ENCODE measurements at places on chromosomes 6 and 20.
A peak's percentile ranks its signal among the peaks of the same experiment; 100 is the strongest.

DNA sequence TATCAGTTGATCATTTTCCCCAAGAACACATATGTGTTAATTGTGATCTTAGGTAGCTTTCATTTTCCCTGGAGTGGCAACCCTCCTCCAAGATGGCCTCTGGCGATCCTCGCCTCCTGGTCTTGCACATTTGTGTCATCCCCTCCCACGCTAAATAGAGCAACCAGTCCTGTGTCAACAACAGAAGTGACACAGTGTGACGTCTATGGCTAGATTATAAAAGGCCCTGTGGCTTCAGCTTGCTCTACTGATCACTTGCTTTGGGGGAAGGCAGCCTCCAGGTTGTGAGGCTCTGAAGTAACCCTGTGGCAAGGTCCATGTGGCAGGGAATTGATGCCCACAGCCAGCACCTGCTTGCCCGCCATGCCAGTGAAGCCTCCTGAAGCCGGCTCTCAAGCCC is 30.6 kb upstream of the PPP1R14C start:
- no peak for DNase-seq

- peak; percentile 46 for DNase-seq
Measured at GRCh38 chr20:36305602-36306551, at the start of gene DLGAP4. DLGAP4 (plus strand) TSS chr20:36306339; CDS start chr20:36431718, 125,379 bp downstream.

- no peak for DNase-seq
Measured at GRCh38 chr6:39279539-39279938, 34.7 kb downstream of the KCNK17 start.

DNA sequence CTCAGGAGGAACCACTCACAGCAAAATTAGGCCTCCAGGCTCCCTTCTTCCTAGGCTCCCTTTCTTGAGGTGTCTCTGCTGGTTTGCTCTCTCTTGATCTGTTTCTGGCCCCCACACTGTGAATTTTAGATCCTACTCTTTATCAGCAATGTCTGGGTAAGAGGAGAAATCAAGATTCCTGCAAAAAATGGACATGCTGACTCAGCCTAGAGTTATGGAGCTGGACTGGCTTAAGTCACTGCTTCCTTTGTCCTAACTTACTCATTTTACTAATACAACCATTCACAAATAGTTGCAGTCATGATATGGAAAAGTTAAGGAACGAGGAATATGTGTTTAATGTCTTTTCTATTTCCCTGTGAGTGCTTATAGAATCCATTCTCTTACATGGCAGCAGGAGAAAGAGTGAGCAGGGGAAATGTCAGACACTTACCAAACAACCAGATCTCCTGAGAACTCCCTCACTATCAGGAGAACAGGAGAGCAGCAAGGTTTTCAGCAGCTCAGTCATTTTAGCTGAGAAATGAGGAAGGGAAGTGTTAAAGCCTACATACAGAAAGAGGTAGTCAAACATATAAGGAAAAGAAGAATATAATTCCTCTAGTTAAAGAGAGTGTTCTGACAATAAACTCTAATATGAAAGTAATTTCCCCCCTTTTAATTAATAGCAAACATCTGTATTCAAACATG is 160.8 kb downstream of the PDE7B start:
- DNase-seq, result no peak

- DNase-seq, result no peak
Measured at GRCh38 chr6:163323705-163324104, 90.8 kb upstream of the QKI start.

GRCh38 chr6:139030228-139030963 is 1.9 kb downstream of the ABRACL start:
- DNase-seq, result no peak

- DNase-seq, result peak; percentile 49
Measured at GRCh38 chr6:42049116-42049809, 1.1 kb upstream of the TAF8 start.

GRCh38 chr20:62642051-62642665 is at the start of gene SLCO4A1:
SLCO4A1 (plus strand) TSS chr20:62642503; CDS start chr20:62656455, 13,952 bp downstream.
- DNase-seq, result no peak

DNA sequence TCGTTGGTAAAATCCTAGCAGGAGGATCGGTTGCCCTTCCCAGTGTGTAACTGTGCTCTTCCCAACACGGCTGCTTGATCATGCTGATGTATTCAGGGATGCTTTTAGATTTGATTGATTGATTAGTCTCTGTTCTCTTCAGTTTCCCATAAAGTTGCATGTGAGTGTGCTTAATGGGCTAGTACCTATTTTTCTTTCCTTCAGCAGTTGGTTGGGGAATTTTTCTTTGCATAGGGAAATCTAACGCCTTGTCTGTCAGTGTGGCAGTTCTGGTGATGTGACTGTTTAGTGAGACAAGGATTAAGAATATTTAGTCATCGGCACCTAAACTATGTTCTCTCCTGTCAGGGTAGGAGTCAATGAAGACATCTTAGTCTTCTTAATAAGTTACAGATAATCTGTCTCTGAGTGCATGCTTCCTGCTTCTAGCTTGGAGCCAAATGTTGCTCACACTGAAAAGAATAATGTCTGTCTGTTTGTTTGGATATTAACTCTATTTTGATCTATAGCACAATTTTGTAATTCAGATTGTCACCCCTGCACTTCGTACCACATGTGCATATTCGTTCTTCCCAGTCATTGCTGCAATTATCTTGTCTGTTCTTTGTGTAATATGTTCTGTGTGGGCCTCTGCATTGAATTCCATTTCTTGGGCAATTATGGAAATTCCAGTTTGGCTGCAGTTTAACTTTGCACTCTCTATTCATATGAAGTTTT is 169.9 kb downstream of the EDN1 start:
- no peak for DNase-seq

DNA sequence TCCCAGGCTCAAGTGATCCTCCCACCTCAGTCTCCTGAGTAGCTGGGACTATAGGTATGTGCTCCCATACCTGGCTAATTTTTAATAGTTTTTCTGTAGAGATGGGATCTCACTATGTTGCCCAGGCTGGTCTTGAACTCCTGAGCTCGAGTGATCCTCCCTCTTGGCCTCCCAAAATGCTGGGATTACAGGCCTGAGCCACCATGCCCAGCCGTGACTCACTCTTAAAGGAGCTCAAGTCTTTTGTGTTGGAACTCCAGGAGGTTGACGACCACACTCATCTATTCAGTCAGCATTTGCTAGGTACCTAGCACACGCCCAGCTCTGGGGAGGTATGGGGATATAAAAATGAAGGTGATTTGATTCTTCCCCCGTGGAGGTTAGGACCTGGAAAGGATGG is 62.8 kb downstream of the UTRN start:
- no peak for DNase-seq

DNA sequence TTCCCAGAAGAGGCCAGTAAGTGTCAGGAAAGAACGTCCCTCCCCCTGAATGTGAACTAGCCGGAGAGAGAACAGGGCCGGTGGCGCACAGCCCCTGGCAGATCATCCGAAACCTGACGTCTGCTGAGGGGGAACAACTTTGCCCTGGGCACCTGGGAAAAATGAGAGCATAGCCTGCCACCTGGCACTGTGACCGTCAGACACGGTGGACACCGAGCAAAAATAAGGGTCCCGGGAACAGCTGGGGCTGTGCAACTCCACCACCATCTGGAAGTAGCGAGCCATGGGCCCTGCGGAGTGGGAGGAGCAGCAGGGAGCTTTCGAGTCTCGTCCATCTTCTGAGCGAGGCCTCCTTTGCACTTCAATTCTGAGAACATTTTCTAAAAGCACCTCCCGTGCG is 110.8 kb downstream of the EDN3 start:
- DNase-seq, result no peak

- no peak for DNase-seq
Measured at GRCh38 chr20:59333260-59333845, 32.9 kb downstream of the EDN3 start.

DNA sequence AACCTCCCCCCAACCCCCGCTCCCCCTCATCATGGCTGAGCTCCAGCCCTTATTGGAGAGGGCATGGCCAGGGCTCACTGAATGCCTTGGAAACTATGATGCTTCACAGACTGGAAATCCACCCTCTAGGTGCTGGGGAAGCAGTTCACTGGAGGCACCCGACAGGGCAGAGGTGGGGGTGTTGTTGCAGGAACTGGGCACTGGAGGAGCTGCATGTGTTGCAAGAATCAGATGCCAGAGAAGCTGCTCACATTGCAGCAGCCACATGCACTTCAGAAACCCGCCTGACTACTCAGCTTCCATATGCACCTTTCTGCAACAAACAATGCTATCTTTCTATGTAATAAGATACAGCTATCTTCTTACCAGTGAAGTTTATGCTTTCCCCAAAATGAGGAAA is 7.9 kb upstream of the TBPL1 start:
- peak; percentile 7 for DNase-seq

DNA sequence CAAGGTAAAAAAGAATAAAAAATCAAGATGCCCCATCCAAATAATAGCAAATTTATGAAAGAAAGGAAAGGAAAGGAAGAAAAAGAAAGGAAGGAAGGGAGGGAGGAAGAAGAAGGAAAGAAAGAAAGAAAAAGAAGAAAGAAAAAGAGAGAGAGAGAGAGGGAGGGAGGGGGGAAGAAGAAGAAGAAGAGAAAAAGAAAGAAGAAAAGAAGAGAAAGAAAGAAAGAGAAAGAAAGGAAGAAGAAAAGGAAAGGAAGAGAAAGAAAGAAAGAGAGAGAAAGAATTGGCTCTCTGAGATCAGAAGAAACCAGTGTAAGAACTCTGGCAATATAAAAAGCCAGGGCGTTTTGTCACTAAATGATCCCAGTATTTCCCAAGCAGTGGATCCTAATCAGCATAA is 401.7 kb downstream of the EPHA7 start:
- no peak for DNase-seq

DNA sequence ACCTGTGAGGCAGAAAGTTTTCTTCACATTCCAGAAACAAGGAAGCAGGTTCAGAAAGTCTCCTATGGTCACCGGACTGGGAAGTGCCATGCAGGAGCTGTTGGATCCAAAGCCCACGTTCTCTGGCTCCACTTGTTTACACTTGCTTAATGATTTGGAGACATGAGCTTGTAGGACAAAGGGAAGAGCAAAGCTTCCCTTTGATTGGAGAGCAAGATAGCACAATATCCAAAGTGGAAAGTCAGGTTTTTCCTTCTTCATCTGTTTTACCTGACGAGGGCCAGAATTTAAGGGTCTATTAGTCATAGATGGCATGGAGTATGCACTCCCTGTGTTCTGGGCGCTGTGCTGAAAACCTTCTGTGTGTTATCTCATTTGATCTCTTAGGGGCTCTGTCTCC is 81.2 kb downstream of the PDE7B start:
- DNase-seq, result peak; percentile 93

- no peak for DNase-seq
Measured at GRCh38 chr6:132736239-132736638, 21.5 kb downstream of the VNN2 start.

- no peak for DNase-seq
Measured at GRCh38 chr6:131787079-131787478, 20.7 kb upstream of the ENPP1 start.

- no peak for DNase-seq
Measured at GRCh38 chr6:39214846-39215639, 14.2 kb downstream of the KCNK5 start.

GRCh38 chr20:17453592-17453991 is 77.6 kb downstream of the BFSP1 start:
- DNase-seq, result no peak
